Left ventricle myocardium superior (tissue), 1 donor: ENCODE measurements at places on chromosomes 4 and X. TPM values are rescaled to one million over a fixed set of nuclear protein-coding genes. Genes with fewer than 3 reads are reported as not detected.

Gene MAGEC2
- total RNA-seq = not detected

Gene MGAT4D
- not detected for total RNA-seq

Gene WFS1
- total RNA-seq = 70.5 TPM

DNA sequence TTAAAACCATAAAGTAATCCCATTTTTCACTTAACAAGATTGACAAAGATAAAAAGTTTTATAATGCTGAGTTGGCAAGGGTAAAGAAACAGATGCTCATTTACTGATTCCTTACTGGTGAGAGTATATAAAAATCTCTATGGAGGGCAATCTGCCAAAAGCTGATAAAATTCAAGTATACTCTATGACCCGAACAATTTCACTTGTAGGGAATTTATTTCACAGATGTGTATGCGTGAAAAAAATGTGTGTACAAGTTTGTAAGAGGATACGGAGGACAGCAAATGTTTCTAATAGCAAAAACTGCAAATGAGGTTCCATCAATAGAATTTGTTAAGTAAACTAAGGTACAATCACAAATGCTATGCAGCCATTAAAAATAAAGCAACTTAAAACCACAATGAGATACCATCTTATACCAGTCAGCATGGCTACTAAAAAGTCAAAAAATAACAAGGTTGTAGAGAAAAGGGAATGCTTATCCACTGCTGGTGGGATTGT, 23.4 kb downstream of the DHX15 start:
- DNase-seq = no peak

DNA sequence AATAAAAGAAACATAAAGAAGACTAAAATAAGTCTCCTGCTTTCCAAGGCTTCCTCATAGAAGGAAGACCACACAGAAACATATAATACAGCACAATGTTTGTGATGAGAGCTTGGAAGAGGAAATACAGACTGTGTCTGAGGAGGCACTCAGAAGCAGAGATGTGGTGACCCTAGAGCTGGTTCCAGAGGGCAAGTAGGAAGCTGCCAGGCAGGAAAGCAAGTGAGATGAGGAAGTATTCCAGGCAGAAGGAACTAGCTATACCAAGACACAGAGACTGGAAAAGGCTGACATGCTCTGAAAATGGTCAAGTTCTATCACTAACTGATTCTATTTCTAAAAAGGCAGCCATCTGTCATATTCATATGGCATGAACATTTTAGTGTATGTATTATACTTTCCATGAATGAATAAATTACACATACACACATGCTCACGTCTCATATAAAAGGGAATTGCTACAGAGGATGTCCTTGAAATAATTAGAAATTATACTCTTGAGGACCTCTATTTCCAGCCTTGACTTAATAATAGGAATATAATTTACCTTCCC, 16.6 kb upstream of the HSFX2 start:
- DNase-seq = no peak

GRCh38 chr4:86398187-86398586, 38.3 kb upstream of the MAPK10 start:
- no peak for DNase-seq
